MV-4-11 (cell line): ENCODE measurements at places on chromosomes 3 and 15.

DNA sequence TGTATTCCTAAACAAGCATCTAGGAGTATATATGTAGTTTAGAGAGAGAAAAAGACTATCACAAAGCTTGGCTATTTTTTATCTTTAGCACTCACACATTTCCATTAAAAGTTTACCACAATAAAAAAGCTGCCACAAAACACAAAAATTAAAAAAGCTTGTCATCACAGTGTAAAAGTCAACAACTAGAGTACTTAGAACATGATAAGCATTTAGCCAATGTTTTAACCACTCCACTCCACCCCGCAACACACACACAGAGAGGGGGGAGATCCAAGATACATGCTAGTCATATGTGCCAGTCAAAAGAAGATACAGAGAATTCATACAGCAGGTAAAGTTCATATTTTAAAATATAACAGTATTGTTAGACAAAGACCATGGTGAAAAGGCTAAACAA is 79.7 kb downstream of the STAG1 start:
- no peak for DNase-seq

- no peak for DNase-seq
Measured at GRCh38 chr15:90465930-90466567, 63.7 kb upstream of the CRTC3 start.

- no peak for DNase-seq
Measured at GRCh38 chr3:12338595-12339546, 50.0 kb downstream of the PPARG start.

GRCh38 chr3:198070871-198071270 is 110.9 kb downstream of the LMLN start:
- no peak for DNase-seq

DNA sequence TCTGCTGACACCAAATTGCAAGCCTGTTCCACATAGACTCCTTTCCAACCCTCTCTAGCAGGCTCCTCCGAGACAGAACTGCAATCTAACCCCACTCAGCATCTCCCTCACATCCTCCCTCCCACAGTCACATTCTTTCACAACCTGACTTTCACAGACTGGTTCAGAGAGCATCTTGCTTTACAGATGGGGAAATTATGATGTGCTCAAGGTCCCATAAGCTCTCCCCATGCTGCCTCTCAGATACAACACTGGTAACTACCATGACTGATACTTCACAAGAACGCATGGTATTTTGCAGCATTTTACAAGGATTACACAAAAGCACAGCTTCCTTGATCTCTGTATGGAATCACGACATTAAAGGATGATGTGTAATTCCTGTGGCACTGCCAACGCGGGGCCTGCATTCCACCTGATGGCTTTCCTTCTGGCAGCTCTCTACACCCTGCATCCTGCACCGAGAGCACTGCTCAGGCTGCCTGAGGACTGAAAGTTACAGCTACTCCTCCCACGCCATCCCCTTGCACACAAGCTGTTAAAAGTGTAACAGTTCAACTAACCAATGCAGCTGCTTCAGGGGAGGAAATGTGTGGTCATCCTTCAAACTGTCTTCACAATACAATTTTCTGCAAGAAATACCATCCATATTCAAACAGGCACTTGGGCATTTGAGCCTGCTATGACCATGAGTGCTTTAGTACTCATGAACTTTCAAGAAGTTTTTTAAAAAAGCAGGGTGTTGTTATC is 27.6 kb downstream of the TBC1D2B start:
- peak; percentile 89 for DNase-seq

DNA sequence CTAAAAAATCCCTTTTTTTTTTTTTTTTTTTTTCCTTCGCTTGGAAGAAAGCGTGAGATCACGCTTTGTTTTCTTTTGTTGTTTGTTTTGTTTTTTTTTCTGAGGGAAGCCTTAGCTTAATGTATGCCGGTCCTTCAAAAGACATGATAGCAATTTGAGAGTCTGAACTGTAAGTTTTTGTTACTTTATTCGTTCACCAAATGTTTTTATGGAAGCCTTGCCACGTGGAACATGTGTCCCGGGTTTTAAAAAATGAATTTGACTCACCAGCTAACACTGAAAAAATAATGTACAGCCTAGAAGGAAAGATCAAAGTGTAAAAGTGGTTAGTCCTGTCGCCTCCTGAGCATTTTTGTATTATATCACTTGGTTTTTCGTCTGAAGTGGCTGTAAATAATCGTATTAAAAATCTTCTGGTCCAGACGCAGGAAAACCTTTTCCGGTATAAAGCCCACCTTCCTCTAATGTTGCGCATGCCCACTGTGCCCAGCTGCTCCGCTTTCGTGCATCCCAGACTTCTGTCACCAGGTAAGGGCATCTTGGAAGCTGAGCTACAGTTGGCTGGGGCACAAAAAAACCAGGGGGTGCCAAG is 795 bp upstream of the MYNN start:
- peak; percentile 67 for DNase-seq

DNA sequence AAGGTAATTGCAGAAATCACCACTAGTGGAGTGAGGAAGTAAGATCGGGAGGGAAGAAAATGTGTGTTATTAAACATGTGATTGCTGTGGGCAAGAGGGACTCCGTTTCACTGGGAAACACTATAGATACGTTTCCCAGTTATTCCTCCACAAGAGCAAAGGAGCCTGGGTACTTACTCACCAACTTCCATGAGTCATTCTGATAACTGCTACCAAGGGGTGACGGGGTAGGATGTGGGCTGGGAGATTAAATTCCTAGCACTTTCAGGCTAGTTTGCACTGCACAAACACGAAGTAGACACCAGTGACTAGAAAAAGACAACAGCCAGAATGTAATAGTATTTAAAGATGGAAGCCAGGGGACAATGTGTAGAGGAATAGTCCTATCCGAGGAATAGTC is 812.9 kb upstream of the CFAP20DC start:
- DNase-seq, result peak; percentile 42

DNA sequence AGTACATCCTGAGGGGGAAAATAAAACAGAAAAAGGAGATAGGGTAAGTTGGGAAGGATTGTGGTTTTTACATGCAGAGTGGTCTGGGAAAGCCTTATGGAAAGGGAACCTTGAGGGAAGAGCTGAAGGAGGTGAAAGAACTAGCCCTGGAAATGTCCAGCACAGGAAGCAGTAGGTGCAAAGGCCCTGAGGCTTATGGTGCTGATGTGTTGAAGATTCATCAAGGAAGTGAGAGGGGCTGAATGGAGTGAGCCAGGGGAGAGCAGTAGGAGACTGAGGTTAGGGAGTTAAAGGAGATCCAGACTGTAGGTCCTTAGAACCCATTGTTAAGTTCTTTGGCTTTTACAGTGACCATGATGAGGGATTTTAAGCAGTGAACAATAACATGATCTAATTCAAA is 33.0 kb downstream of the ATP1B3 start:
- no peak for DNase-seq

- no peak for DNase-seq
Measured at GRCh38 chr3:188390343-188390718, 236.4 kb downstream of the LPP start.

GRCh38 chr3:132382688-132383194 is 34.6 kb upstream of the DNAJC13 start:
- DNase-seq, result no peak

GRCh38 chr3:186362988-186363387 is 954 bp upstream of the DGKG start:
- no peak for DNase-seq
